ENCODE measurements at places on chromosomes 7 and 10.

- DNase-seq = peak; percentile 85
Measured at GRCh38 chr7:39589323-39590111, 23.3 kb downstream of the YAE1 start.

GRCh38 chr10:120422457-120422856 lies 34.6 kb upstream of the PLPP4 start:
- peak; percentile 50 for DNase-seq

- no peak for DNase-seq
Measured at GRCh38 chr10:8039321-8039881, 15.1 kb upstream of the GATA3 start.

GRCh38 chr7:84251277-84251781 lies 56.7 kb upstream of the SEMA3A start:
- DNase-seq = peak; percentile 70

- peak; percentile 54 for DNase-seq
Measured at GRCh38 chr7:50815138-50815537, 32.4 kb upstream of the GRB10 start.

DNA sequence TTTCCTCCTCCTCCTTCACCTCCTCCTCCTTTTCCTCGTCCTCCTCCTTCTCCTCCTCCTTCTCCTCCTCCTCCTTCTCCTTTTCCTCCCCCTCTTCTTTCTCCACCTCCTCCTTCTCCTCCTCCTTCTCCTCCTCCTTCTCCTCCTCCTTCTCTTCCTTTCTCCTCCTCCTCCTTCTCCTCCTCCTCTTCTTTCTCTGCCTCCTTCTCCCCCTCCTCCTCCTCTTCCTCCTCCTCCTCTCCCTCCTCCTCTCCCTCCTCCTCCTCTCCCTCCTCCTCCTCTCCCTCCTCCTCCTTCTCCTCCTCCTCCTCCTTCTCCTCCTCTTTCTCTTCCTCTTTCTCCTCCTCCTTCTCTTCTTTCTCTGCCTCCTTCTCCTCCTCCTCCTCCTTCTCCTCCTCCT lies 13.6 kb downstream of the PLXNA4 start:
- DNase-seq = no peak

- no peak for DNase-seq
Measured at GRCh38 chr7:25384788-25385505, 156.7 kb upstream of the NPVF start.

- no peak for DNase-seq
Measured at GRCh38 chr10:3781468-3782145, 3.4 kb downstream of the KLF6 start.

GRCh38 chr7:121557034-121557892 lies 161.2 kb upstream of the FAM3C start:
- peak; percentile 18 for DNase-seq

- DNase-seq = no peak
Measured at GRCh38 chr10:132593389-132593788, 55.8 kb downstream of the INPP5A start.

DNA sequence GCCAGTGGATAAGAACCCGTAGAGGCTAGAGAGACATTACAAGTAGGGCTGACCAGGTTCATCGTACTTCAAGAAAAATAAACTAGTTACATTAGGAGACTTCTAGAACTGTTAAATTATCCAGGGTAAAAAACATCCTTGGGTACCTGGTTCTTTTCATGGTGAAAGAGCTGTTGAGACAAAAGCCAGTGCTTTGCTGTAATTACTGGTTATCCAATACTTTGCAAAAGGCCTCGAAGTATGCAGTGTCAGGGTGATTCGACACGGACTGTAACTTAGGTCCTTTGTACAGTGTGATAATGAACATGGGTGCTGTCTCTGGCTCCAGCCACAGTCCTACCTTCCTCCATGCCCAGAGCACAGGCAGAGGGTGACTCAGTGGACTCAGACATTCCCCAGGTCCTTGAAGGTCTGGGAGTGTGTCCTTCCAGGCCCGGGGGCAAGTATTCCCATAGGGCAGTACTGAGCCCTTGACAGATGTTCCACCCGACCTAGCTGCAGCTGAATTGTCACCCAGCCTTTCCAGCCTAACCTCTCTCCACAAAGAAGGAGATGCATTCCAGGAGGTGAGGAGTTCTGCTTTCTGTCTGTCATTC lies 123.6 kb upstream of the TMEM72 start:
- DNase-seq = no peak

DNA sequence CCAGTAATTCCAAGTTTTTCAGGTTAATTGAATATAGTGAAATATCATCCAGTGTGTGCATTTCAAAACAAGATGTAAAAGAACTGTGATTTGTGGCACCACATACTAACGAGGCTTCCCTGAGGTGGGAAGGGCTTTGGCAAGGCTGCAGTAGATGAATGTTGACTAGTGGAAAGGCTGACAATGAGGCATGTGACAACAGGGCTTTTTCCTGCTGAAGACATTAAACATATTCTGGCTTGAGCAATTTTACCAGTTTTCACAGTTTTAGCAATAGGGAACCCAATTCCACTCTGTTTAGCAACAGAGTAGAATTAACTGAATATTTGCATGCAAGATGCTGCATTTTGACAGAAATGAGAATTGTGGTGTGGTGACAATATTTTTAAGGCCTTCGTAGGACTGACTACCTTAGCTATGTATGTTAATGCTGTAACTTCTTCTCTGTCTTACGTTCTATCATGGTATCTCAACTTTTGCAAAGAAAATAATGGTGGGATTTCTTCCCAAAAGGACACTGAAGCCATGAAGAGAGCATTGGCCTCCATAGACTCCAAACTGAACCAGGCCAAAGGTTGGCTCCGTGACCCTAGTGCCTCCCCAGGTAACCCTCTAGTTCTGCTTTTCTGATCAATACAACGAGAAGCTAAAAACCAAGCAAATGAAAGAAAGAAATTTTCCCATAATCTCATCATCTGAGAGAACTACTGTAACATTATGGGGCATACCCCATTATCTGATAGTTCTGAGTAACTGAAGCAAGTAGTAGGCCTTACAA lies 68.5 kb downstream of the AP3M1 start:
- no peak for DNase-seq

DNA sequence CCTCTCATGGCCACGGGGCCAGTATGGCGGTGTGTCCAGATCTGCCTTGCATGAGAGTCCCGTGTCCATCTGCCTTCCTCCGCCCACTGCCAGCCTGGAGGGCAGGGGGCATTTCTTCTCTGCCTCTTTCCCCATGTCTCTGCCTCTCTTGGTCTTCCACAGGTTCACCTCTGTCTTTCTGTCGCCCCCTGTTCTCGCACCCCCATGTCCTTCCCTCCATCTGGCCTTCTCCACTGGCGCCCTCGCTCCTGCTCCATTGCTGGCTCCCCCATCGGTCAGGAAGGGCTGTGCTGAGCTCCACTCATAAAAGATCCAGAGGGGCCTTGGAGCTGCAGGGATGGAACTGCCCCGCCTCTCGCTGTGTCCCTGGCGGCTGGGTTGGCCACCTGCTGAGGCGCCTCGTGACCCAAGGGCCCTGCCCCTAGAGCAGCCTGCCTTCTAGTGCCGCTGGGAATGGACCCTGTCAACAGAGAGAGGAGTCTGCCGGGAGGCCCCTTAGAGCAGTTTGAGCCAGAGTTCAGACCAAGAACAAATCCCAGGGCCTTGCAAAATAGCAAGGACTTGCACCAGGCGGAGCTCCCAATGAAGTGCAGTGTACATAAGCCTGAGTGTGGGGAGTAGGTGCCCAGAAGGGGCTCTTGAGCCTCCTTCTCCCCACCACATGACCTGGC lies 42.0 kb downstream of the GOLGA7B start:
- no peak for DNase-seq

GRCh38 chr7:71777278-71777677 lies 634.9 kb downstream of the CALN1 start:
- DNase-seq = no peak

DNA sequence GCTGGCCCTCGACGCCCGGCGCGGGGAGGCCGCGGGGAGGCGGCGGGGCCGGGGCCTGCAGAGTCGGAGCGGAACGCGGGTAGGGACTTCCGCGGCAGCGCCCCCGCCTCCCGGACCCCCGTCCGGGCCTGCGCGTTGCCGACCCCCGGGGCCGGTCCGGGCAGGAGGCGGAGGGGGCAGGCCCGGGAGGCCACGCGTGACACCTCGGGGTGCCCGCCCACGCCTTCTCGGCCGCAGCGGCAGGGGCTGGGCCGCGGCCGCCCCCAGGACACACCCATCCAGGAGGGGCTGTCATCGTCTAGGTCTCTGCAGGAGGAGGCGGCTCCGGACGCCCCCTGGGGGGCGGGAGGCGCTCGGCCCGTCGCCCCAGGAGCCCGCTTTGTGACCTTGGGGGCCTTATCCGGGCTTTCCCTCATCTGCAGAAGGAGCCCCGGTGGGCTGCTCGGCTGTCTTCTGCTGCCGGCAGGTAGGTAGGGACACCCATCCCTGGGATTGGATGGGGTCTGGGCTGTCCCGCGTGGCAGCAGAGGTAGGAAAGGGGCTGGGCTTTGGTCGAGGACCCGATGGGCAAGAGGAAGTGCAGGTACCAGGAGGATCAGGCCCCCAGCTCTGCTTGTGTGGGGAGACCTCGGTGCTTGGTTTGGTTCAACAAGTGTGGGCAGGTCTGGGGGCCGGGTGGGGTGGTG lies 569 bp downstream of the ZNF316 start:
- DNase-seq = no peak

- DNase-seq = peak; percentile 51
Measured at GRCh38 chr7:73623798-73624668, at the start of gene MLXIPL. TSS of gene MLXIPL (minus strand) at chr7:73624522. CDS start at chr7:73624492, 30 bp downstream.

DNA sequence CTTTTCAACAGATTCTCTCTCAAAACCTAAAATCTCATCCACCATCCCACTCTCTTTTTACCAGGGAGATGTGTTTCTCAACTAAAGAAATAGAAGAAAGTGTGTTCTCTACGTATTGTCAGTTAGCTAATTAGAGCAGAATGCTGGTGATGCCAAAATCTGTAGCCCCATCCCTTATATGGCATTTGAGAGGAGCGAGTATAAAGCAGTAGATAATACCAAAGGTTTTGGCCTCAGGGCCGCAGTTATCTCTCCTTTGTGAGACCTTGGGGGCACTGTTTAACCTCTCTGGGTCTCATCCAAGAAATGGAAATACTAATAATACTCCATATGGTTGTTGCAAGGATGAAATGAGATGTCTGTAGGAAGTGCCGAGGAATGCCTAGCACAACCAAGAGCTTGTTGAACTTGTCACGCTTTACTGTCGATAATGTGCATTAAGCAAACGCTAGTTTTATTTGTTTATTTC lies 456 bp upstream of the DLD start:
- no peak for DNase-seq

DNA sequence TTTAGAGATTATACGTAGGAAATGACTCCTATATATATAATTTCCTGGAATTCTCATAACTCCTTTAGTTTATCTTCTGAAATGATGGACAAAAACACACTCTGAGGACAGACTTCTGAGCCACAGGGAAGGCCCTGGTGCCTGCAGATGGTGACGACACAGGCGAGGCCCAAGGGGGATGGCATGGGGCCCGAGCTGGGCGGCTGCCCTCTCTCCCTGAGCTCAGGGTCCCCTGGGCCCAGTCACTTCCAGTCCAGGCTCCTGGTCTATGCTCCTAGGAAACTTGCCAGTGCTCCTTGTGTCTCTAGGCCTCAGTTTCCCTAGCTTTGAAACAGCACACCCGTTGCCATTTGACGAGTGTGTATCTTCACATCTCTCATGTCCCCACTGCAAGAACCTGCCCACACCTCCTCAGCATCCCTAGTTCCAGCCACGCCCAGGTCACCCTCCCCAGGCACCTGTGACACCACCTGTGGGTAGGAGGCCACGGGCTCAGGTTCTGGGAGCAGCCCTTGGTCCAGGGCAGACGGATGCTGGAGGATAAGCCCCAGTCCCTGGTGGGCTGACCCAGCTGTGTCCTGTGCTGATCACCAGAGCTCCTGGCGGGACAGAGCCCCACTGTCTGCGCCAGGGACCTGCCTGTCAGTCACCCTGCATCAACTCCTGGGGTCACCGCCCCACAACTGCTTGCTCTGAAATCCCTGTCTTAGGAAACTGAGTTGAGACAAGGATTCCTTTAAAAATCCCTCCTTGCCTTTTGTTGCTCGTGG lies 23.4 kb upstream of the SHH start:
- DNase-seq = no peak

DNA sequence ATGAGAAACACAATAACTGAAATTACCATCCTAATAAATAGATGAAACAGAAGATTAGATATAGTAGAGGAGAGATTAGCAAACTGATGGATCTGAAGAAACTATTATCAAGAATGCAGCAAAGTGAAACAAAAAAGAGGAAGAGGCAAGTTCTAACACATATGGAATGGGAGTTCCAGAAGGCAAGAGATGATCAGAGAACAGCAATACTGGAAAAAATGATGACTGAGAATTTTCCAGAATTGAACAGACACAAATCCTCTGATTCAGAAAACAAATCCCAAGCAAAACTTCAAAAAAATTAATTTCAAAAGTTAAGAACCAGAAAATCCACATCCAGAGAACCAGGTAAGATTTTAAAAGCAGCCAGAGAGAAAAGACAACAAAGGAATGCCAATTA lies 20.2 kb upstream of the CYREN start:
- DNase-seq = peak; percentile 73

DNA sequence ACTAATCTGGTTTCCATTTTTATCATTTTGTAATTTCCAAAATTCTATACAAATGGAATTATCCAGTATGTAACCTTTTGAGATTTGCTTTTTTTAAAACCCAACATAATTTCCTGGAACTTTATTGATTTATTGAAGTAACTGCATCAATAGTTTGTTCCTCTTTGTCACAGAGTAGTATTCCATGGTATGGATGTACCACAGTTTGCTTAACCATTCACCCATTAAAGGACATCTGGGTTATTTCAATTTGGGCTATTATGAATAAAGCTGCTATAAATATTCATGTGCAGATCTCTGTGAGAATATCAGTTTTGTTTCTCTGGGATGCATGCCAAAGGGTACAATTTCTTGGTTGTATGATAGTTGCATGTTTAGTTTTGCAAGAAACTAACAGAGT lies 2.9 kb downstream of the GPNMB start:
- no peak for DNase-seq

GRCh38 chr7:91093181-91093580 lies 171.1 kb upstream of the FZD1 start:
- DNase-seq = no peak

- no peak for DNase-seq
Measured at GRCh38 chr10:35136263-35136815, 9.7 kb downstream of the CREM start.

DNA sequence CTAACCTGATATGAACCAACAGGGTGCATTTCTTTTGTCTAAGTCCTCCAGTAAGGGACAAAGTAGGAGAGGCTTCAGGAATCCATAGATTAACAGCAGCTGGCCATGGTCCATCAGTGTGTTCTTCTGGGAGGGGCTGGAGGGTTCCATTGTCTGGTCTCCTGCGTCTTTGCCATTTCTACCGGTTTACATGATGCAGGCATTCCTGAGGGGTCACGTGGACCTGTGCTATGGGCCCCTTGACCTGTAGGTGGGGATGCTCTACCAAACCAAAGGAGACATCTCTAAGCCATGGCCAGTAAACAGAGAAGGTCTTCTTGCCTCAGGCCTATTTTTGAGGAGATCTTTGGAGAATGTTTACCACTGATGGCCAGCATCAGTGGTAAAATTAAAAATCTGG lies 28.7 kb upstream of the HABP2 start:
- DNase-seq = no peak

DNA sequence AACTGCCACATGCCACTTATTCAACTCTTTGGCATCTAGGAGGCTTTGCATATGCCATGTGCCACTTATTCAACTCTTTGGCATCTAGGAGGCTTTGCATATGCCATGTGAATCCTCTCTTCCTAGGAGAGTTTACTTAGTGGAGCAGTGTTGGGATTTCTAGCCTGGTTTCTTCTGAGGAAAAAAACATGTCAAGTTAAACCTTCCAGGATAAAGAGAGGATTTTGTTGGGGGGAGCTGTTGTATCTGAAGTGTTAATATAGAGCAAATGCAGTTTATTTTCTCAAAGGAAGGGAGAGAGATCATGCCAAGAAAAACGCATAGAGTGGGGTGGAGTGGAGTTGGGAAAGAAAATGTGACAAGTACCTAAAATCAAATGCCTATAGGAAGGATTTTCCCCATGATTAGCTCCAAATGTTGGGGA lies 91.5 kb downstream of the MCU start:
- peak; percentile 39 for DNase-seq
